ENCODE measurements at places on chromosomes 6 and 20.
A peak's percentile ranks its signal among the peaks of the same experiment; 100 is the strongest.

DNA sequence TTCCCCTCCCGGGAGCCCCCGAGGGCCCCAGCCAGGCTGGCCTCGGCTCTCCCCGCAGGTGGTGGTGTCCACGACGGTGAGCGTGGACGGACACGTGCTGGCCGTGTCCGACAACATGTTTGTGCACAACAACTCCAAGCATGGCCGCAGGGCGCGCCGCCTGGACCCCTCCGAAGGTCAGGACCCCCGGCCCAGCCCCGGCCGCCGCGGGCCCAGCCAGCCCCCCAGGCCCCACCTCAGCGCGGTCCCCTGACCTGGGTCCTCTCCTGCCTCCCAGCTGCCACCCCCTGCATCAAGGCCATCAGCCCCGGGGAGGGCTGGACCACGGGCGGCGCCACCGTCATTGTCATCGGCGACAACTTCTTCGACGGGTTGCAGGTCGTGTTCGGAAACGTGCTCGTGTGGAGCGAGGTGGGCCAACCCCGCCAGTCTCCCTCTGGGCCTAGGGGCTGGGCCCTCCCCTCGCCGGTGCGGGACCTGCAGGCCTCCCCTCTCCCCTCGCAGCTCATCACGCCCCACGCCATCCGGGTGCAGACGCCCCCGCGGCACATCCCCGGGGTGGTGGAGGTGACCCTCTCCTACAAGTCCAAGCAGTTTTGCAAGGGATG, 51.0 kb downstream of the CPXM1 start:
- H3K27ac ChIP-seq, result no peak overlapping the region
- no peaks in the 10 kb centered on the region for H3K27me3 ChIP-seq
- DNase-seq, result no peak
- H3K36me3 ChIP-seq, result no peaks in the 10 kb centered on the region
- H3K4me1 ChIP-seq, result no peaks in the 10 kb centered on the region
- no peak overlapping the region for H3K4me3 ChIP-seq

DNA sequence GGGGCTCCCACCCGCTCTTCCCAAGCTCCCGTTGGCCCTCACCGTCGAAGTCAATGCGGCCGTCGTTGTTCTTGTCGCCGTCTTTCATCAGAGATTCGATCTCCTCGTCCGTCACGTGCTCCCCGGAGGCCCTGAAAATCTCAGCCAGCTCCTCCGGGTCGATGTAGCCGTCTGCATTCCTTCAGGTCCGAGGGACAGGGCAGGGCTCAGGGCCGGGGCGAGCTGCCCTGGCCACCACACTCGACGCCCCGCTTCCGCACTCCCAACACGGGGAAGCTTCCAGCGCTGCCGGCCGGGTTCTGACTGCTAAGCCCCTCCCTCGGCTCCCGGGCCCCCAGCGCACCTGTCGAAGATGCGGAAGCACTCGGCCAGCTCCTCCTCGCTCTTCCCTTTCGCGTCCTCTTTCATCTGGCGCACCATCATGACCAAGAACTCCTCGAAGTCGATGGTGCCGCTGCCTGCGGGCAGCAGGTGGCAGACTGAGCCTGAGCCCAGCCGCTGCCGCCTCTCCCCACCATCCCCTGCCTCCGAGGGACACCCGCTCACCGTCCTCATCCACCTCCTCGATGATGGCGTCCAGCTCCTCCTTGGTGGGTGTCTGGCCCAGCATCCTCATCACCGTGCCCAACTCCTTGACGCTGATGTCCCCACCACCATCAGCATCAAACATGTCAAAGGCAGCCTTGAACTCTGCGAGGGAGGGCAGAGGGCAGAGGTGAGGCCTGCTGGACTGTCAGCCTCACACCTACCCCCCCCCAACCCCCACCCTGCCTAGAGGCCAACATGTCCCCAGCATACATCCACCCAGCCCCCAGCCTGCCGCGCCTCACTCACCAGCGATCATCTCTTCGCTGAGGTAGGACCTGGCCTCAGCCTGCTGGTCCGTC, 2.9 kb downstream of the TNNC2 start:
- H3K27me3 ChIP-seq, result no peaks in the 10 kb centered on the region
- no peak overlapping the region for H3K27ac ChIP-seq
- peak; percentile 62 for DNase-seq
- H3K4me3 ChIP-seq, result no peak overlapping the region

GRCh38 chr6:54327631-54328030, 19.4 kb downstream of the TINAG start:
- H3K27ac ChIP-seq, result no peak overlapping the region
- no peak for DNase-seq
- H3K4me3 ChIP-seq, result no peak overlapping the region

DNA sequence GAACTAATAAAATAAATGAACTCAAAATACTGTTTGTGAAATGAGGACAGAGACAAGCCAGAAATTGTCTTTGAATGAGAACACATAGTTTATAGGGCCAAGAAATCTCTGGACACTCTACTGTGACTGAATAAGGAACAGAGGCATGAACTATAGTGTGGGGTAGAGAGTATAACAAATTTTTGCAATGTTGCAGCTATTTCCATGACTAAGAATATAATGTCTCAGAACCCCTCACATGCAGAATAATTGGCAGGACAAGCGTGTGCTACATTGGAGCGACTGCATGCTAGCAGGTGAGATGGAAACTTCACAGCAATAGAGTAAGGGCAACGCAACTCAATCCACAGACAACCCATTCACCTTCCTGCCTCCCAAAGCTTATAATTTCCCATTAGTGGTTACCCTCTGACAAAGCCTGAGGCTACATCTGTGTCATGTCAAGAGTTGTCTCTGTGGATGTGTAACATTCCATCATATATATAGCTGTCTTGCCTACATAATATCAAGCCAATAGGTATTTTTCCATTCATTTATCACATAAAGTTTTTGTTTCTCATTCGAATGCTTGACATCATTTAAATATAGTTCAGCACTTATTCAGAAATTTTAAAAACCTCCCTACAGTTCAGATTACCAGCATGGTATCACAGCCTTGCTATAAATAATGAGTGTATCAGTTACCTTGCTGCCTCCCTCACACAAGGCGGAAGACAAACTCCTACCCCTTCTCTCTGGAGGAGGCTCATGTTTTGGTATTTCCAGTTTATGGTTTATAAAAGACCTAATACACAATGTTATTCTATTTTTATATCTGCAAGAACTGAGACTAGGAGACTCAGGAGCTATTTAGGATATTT, 47.9 kb upstream of the ECHDC1 start:
- no peak overlapping the region for H3K27ac ChIP-seq
- no peak overlapping the region for H3K4me3 ChIP-seq
- no peaks in the 10 kb centered on the region for H3K27me3 ChIP-seq
- no peaks in the 10 kb centered on the region for H3K36me3 ChIP-seq

DNA sequence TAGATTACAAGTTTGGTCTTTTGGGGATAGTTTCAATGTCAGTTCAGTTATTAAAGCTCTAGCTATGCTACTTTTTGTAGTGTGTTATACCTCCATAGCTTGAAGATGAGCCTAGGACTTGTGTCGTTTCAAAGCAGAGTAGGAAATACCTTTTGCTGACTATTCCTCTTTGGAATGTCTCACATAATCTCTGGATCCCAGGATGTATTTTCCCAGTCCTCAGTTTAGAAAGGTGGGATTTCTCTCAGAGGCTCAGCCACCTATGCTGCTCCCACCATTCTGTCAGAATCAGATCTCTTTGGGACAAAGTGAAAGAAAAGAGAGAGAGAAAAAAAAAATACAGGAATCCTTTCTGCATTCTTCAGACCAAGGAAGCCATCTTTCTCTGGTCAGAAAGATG, 567.5 kb upstream of the IMPG1 start:
- H3K27me3 ChIP-seq, result no peaks in the 10 kb centered on the region
- no peak overlapping the region for H3K4me3 ChIP-seq
- no peak for DNase-seq
- no peaks in the 10 kb centered on the region for H3K36me3 ChIP-seq

GRCh38 chr20:62587757-62588402, 54.4 kb upstream of the SLCO4A1 start:
- peak; percentile 76 for DNase-seq
- no peaks in the 10 kb centered on the region for H3K4me1 ChIP-seq
- H3K4me3 ChIP-seq, result no peak overlapping the region
- H3K27me3 ChIP-seq, result peaks cover 37% of the 10 kb centered on the region

GRCh38 chr6:34284563-34285447, 36.0 kb upstream of the SMIM29 start:
- no peak for DNase-seq
- H3K4me1 ChIP-seq, result no peaks in the 10 kb centered on the region
- no peak overlapping the region for H3K4me3 ChIP-seq
- H3K36me3 ChIP-seq, result no peaks in the 10 kb centered on the region
- H3K27me3 ChIP-seq, result no peaks in the 10 kb centered on the region
- H3K27ac ChIP-seq, result no peak overlapping the region

GRCh38 chr6:159201336-159201735, 32.1 kb downstream of the FNDC1 start:
- H3K36me3 ChIP-seq, result no peaks in the 10 kb centered on the region
- no peak for DNase-seq
- H3K27me3 ChIP-seq, result peaks cover 4% of the 10 kb centered on the region
- H3K4me3 ChIP-seq, result no peak overlapping the region

DNA sequence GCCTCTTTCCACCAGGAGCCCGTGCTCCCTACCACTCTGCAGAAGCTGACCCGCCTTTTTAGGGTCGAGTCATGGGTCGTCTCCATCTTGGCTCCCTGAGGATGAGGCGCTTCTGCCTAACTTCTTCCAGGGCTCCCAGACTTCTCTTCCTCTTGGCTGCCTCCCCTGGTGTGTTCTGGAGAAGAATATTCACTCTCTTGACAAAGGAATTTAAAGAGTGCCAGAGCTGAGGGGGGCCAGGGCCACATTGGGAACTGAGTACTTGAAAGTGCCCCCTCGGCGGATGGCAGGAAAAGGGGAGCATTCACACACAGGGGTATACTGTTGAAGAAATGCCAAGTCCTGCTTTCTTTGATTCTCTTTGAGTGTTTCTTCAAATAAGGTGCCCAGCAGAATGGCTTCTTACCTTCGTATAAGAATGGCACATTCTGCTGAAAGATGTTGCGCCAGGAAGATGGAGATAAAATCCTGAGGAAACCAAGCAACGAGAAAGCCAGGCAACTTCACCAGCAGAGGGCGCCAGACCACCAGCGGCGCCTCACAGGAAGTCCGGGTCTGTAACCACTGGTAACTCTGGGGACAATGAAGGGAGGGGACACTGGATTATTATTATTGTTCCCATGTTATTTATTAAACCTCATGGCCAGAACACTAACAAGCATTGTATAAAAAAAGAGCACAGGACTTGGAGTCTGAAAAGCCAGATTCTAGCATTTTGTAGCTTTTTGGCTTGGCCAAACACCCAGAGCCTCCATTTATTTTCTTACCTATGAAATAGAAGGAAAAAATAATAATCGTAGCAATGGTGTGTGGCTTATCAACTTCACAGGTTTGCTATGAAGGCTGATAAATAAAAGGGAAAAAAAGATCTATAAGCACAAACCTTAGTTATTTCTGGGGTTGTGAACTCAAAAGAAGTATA, 176.7 kb downstream of the HACE1 start:
- no peaks in the 10 kb centered on the region for H3K27me3 ChIP-seq
- DNase-seq, result peak; percentile 81

DNA sequence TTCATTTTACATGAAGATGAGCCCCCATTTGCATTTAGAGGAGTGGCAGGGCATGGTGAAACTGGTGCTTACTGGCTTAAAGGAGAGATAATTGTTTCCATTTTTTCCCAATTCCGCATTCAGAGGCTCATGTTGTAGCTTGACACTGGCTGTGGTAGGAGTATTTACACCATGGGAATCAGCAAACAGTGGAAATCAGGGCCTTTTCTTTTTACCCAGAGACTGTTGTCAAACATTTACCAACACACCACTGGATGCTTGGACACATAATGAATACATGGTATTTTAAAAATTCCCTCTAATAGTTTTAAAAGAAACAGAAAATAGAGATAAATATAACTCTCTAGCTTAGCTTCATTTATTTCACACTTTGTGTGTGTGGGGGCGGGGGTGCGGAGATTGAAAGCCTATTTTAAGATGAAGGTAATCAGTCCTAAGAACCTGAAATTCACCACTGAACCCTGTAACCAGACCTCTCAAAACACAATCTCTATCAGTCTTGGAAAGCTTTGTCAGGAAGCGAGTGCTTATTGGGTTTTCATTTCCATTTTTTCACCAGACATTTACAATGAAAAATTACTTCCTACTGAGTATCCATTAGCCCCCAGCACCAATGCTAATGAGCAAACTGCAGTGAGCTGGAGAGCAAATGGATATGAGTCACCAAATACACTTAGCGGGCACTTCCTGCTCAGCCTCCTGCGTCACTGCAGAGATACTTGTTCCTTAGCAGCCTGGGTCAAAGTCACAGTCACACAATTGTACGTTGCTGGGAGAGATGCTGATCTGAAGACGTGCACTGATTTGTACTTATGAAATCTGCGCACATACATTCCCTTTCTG, 532.0 kb downstream of the BCKDHB start:
- no peaks in the 10 kb centered on the region for H3K4me1 ChIP-seq
- H3K4me3 ChIP-seq, result no peak overlapping the region
- H3K27ac ChIP-seq, result no peak overlapping the region
- H3K27me3 ChIP-seq, result no peaks in the 10 kb centered on the region

Data from SJCRH30 (cell line).